ENCODE measurements at places on chromosomes 13 and 19.
A peak's percentile ranks its signal among the peaks of the same experiment; 100 is the strongest.

DNA sequence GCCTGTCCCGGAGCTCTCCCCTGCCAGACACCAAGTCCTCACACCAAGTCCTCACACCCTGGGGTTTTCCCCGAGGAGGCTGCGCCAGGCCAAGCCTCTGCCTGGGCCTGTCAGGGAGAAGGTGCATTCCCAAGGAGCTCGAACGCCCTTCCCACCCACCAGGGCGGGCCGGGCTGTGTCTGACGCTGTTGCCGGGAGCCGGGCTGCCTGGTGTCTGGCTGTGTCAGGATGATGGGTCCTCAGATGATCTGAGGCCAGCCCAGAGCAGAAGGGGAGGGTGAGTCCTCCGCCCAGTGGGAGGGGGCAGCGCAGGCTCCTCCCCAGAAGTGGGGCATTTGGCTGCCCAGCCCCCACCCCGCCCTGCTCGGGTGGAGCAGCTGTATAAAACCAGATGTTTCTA, 2.3 kb upstream of the HAS1 start:
- DNase-seq, result peak; percentile 34

DNA sequence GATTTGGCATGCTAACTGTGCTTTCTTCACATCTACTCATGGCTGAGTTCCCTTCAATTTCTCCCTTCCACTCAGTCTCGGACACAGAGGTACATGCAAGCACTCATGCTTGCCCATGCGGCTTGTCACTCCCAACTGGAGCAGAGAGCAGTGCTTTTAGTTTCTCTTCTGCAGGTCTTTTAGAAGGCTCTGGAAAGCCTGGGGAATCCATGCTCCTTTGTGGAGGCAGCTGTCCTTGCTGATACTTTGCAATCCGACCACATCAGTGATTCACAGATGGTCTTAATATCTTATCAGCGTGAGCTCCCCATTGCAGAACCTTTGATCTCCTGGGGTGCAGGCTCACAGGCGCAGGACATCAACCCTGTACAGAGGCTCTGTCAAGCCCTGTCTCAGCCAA, 203.9 kb downstream of the COL4A1 start:
- no peak for DNase-seq

- no peak for DNase-seq
Observed at GRCh38 chr13:101941095-101941783, 460.6 kb downstream of the FGF14 start.

GRCh38 chr19:5698635-5699422, 8.7 kb downstream of the RPL36 start:
- DNase-seq, result no peak

DNA sequence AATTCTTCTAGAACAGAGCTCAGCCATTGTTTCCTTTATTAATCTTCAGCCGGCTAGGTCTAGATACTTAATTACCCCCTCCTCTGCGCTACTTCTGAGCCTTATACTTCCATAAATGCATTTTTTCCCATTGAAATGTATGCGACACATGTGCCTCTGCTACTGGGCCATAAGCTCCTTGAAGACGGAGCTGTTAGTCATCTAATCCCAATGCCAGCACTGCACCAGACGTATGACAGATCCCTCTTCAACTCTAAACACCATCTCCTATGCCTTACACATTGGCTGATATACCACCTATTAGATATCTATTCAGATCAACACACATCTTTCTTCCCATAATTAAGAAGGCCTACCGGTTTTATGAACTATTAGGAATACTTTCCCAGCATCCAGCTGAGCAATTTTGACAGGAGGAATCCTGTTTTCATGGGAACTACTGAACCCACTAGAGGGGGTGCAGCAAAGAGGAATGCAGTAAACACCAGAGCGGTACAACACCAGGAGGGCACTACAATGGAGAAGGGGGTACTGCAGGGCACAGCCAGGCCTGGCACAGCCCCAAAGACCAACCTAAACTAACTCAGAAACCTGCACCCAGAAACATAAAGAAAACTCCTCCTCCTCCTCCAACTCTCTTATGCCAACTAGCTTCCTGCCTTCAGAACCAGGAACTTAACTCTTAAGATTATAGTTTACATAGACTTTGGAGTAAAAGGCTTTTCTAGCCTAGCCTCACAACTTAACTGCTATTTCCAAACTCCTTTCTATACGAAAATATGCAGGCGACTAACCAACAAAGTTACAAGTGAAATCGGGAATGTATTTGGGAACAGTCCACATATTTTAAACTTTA, 18.7 kb downstream of the STK24 start:
- no peak for DNase-seq

- DNase-seq, result no peak
Observed at GRCh38 chr13:110832205-110832479, 82.7 kb downstream of the ANKRD10 start.

DNA sequence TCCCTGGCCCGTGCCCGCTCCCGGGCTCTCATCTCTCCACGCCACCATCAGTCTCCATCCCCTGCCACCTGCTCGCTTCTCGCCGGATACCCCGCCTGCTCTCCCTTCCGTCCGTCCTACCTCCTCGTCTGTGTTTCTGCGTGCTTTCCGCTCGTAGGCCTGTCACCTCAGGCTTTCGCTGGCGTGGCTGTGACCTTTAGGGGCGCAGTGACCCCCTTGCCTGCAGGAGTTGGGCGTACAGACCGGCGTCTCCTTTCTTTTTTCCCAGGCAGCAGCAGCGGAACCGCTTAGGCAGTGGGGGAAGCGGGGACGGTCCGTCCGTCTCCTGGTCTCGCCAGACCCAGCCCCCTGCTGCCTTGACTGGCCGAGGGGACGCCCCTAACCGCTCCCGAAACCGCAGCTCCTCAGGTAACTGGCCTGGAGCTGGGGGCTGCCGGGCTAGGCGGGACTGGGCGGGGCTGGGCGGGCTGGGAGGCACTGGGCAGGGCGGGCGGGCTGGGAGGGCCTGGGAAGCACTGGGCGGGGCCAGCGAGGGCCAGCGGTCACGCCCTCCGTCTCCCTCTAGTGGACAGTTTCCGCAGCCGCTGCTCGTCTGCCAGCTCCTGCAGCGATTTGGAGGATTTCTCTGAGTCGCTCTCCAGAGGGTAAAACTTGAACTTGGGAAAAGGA, 6.3 kb downstream of the PGLYRP1 start:
- DNase-seq, result peak; percentile 73

GRCh38 chr13:40096357-40096901, 441.0 kb downstream of the COG6 start:
- DNase-seq, result no peak

- no peak for DNase-seq
Observed at GRCh38 chr13:37074703-37075102, 15.2 kb upstream of the SUPT20H start.

DNA sequence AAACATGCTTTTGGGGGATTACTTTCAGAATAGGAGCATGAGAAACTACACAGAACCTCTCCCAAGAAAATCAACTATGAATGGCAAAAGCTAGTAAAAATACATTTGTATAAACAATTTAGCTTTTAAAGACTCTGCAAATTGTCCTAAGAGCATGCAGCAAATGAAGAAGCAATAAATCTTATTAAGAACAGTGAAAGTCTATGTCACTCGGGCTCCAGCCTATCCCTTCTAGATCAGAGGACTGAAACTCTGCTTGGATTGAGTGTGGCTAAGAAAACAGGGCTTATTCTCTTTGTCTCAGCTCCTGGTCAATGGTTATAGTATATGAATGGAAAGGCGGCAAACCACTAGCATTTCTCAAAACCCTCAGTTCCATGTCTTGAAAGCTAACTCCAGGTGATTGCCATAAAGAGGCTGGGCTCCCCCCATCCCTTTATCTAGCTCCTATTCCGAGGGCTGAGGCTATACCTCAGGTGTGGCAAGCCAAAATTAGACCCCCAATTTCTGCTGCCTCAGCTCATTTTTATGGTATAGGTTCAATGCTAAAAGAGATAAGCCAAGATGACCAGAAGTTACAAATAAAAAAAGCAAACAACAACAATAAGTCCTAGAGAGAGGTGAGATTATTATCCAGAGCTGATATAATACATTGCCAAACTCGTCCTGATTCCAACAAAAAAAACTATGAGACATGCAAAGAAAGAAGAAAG, 953.2 kb downstream of the SLITRK6 start:
- DNase-seq, result no peak

- no peak for DNase-seq
Observed at GRCh38 chr19:18475762-18476331, 37.9 kb upstream of the ISYNA1 start.

DNA sequence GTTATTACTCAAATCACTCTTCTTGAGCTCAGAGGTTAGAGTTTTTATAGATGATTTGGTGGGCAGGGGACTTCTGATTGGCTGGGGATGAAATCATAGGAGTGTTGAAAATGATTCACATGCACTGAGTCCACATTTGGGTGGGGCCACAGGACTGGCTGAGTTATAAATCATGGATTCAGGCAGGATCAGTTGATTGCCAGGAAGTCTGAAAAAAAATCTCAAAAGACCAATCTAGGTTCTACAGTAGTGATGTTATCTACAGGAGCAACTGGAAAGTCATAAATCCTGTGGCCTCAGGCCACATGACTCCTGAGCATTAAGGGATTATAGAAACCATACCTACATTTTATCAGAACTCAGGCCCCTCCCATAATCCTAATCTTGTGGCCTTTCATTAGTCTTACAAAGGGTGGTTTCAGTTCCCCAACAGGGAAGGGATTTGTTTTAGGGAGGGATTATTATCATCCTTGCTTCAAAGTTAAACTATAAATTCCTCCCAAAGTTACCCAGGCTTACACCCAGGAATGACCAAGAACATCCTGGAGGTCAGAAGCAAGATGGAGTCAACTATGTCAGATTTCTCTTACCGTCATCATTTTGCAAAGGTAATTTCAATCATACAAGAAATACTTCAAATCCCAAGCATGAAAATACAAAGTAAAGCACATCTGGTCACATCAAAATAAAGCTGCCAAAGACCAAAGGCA, 5.6 kb upstream of the CCDC70 start:
- DNase-seq, result no peak

DNA sequence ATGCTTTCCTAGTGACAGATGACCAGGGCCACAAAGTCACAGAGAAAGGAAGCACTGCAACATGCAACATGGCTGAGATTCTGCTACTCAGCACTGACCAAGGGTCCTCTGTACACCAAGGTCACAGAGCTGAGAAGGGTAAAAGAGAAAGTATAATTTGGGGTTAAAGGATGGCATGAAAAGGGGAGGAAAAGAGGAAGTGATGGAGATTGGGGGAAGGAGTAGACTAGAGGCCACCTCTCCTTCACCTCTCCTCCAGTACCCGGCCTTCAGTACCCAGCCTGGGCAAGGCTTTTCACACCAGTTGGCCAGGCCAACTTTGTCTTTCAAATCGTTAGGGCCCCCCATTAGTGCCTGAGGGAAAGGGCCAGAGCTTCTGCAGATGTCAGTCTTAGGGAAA, 6.3 kb upstream of the RPS19 start:
- no peak for DNase-seq

DNA sequence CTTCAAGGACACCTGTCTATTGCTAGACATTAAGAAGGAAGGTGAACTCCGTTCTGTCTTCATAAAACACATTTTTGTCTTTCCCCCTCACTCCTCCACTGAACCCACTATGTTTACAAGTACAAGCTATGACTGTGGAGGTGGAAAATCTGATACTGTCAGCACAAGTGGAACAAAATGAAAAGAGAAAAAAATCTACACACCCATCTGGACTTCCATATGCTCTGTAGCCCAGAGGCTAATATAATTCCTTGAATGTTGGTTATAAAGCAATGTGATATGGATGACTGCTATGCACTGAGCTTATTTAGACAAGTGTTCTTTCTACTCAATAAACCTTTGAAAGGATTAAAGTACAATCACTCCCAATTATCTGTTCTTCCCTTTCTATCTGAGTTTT, 713.5 kb downstream of the DIAPH3 start:
- DNase-seq, result no peak

- DNase-seq, result no peak
Observed at GRCh38 chr19:18220632-18221275, 5.5 kb downstream of the PDE4C start.

- no peak for DNase-seq
Observed at GRCh38 chr13:89846926-89847585, 1500.4 kb upstream of the MIR17HG start.

- no peak for DNase-seq
Observed at GRCh38 chr13:52884429-52885010, 36.1 kb upstream of the PCDH8 start.

GRCh38 chr19:50333737-50334617, 4.8 kb upstream of the KCNC3 start:
- DNase-seq, result peak; percentile 21

DNA sequence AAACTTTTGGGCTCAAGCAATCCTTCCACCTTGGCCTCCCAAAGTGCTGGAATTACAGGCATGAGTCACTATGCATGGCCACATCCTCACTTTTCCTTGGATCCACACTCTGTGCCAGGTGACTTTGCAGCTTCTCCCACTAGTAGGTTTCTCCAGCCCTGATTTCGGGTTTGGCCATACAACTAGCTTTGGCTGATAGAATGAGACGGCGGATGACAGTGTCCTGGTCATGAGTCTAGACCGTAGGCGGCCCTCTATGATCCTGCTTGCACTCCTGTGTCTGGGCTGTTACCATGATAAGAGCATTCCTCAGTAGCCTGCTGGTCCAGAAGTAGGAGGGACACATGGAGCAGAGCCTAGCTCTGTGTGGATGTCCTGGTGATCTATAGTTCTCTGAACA, 112.5 kb upstream of the KL start:
- DNase-seq, result no peak

- no peak for DNase-seq
Observed at GRCh38 chr13:102293723-102294122, 108.1 kb downstream of the FGF14 start.

- DNase-seq, result no peak
Observed at GRCh38 chr13:28574617-28575142, 79.8 kb upstream of the FLT1 start.

- no peak for DNase-seq
Observed at GRCh38 chr13:95335667-95336066, 34.4 kb upstream of the ABCC4 start.

GRCh38 chr13:35699825-35700510, 223.5 kb upstream of the MAB21L1 start:
- no peak for DNase-seq

GRCh38 chr13:106650690-106651205, 82.8 kb upstream of the ARGLU1 start:
- no peak for DNase-seq

DNA sequence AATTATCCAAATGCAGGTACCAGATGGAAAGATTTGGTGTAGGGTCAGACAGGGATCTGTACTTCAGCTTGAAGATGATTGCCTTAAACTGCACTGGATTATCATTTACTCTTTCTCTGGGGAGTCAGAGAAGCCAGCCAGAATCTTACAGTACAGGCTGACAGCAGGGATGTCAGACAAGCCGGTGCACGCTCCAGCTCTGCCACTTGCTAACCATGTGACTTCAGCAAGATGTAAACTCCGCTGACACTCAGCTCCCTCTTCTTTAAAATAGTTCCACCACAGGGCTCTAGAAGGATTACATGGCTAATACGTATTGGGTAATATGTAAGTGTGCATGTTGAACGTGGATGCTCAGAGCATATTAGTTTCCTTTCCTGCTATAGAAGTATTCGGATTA, 251.4 kb upstream of the MAB21L1 start:
- no peak for DNase-seq

All from ovary (tissue), 10 donors.